NCI-H1048 (cell line): ENCODE measurements at places on chromosomes 16 and 17.

- DNase-seq, result no peak
Measured at GRCh38 chr16:23279721-23280153, 22.4 kb upstream of the SCNN1B start.

DNA sequence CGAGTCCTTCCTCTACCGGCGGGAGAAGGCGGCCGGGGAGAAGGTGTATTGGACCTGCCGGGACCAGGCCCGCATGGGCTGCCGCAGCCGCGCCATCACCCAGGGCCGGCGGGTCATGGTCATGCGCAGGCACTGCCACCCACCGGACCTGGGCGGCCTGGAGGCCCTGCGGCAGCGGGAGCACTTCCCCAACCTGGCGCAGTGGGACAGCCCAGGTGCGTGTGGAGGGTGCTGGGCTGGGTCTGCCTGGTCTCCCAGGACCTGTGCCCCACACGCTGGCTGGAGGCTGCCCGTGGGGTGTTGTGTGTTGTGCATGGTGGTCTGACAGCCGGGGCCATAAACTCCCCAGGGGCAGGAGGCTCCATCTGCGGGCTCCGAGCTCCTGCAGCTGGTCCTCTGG is 25.4 kb downstream of the FLYWCH1 start:
- DNase-seq, result no peak

DNA sequence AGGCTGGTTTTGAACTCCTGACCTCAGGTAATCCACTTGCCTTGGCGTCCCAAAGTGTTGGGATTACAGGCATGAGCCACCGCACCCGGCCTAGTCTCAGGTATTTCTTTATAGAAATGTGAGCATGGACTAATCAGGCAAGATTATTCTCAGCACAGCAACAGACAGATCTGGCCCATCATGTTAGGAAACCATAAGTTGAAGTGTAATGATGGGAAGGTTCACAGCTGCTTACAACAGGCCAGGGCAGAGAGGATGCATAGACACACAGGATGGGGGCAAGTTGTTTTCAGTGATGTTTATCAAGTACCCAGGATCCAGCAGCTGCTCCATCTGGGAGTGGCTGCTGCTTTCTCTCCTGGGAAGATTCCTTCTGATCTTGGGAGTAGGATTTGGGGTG is 16.6 kb upstream of the NOS2 start:
- DNase-seq, result no peak

DNA sequence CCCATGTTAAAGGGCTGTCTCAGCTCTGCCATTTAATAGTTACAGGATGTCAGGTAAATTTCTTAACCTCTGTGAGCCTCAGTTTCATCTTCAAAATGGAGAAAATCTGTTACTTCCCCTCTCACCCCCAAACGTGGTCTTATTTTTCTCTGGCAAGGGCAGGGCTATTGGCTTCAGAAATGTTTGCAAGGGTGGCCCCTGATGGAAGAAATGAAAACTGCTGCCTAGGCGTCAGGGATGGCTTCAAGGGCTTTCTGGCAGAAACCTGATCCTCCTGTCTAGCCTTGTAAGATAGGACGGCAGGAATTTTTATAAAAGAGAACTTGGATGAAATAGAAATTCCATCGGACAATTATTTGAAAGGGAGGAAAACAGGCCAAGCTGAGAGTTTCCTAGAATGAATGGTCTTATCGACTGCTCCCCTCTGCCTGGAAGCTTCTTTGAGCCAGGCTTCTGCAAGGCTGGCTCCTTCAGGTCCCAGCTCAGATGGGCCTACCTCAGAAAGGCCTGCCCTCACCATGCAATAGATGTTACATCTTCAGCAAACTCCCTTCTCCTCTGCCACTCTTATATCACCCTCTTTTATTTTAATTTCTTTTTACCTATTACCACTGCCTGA is 43.0 kb upstream of the TANGO6 start:
- DNase-seq, result no peak

DNA sequence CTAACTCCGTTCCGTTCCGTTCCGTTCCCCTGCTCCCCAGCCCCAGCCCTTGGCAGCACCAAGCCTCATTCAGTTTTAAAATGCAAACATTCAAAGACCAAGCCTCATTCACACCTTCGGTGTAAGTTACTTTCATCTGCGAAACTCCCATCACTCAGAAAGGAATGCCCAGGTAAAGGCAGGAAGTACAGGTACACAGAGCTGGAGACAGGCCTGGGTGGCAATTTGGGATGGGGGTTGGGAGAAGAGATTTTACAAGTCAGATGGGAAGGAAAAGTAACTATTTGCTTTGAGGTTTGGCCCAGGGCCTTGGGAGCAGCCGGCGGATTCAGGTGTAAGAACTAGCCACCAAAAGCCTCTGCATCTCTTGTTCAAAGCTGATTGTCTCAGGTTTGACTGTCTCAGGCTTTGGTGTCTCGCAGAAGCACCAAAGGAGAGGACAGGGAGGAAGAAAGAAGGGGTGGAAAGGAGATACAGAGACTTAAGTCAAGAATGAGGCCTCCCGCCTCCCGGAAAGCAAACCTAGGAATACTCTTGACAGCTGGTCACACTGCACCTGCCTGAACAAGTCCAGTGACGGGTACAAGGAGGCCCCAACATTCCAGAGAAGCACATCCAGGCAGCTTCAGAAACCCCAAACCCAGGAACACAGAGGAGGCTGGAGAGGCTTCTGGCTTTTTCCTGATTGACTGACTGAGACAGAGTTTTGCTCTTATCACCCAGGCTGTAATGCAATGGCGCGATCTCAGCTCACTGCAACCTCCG is 54.7 kb downstream of the NXN start:
- DNase-seq, result no peak

- no peak for DNase-seq
Measured at GRCh38 chr17:66790501-66791061, 44.3 kb upstream of the CACNG5 start.

DNA sequence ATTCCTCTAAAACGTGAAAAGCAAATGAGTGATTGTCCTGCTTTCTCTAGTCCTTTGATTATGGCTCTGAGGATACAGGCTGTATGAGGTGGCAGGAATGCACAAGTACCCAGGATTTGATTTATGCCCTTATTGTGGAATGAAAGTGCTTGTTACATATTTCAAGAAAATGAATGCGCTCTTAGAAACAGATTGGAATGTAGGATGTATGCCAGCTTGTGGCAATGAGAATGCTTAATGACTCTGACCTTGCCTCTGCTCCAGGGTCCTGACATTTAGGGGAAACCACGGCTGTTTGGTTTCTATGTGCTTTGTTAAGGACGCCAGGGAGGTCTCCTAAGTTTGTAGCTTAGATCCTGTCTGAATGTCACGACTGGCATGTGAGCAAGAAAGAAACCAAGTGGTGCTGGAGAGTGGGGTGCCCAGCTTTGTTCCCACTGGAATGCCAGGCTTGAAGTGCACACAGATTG is 22.0 kb downstream of the PRCD start:
- DNase-seq, result no peak

DNA sequence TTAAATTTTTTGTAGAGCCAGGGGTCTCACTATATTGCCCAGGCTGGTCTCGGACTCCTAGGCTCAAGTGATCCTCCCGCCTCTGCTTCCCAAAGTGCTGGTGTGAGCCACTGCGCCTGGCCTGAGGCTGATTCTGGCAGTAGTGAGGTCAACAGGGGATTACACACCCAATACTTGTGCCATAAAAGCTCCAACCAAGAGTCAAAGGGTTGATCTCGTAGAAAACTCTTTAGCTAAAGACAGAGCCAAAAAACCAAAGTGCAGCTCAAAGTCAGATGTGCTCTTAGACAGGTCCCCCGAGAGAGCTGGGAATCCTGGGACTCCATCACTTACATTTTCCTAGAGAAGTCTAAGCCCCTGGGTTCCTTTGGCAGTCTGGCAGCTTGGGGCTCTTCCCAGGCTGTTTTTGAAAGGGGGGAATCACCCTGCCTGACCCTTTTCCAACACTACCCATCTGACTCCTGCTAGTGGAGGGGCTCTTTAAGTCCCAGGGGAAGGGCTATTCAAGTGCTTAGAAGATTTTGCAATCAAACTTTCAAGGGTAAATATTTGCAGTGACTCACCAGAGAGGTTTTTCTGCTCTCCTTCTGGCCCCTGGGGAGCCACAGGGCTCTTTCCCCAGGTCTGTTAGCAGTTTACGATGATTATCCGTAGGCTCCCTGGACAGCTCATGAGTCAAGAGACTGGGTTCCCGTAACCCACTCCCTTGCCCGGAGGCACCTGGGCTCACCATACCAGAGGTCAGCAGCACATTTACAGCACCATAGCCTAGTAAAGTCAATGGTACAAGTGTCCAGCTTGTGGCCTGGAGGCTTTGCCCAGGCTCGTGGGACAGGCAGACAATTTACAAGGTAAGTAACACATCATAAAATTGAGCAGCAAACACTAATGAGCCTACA is 408.7 kb downstream of the SLC39A11 start:
- no peak for DNase-seq

DNA sequence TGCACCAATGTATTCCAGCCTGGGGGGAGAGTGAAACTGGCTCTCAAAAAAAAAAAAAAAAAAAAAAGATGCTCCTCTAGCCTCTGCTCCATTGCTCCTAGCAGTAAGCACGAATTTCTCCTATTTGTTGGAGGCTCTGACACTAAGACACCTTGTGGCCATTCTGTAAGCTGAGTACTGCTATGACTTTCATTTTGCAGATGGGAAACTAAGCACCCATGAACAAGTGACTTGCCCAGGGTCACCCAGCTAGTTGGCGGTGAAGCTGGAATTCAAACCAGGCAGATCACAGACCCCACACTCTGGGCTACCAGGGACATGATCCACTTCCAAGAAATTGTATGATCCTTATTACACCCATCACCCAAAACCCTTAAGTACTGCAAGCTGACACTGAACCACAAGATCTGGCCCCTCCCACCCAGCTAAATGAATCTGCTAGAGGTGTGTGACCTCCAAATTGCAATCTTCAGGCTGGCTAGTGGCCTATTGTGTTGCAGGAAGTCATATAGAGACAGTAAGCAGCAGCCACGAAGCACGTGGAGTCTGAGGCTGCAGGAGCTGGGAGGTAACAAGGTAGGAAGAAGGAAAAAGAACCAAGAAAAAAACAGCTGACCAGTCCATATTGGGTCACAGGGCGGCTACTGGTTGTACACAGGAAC is 209.4 kb downstream of the XYLT1 start:
- no peak for DNase-seq

DNA sequence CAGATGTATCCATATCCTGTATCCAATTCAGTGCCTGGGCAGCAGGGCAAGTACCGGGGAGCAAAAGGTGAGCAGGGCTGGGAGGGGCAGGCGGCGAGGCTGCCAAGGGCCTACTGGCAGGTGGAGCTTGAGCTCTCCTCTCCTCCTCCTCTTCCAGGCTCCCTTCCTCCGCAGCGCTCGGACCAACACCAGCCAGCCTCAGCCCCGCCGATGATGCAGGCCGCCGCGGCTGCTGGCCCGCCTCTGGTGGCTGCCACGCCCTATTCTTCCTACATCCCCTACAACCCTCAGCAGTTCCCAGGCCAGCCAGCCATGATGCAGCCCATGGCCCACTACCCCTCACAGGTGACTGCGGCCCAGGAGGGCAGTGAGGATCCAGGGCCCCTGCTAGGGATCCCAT is 11.6 kb downstream of the ATXN2L start:
- no peak for DNase-seq

DNA sequence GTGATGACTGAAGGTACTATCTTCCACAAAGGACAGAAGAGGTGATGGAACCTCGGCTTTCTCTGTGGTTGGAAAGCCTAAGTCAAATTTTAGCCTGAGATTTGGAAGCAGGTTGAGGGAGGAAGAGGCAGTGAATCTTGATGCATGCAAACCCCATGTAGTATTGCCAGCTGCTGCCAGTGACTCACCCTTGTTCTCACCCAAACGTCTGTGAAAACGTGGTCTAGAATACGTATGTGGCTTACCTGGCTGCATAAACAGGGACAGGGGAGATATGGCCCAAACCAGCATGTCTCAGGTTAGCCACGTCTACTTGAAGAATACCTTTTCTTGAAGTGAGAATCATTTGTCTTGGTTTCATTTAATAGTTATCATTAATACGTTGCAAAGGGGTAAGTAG is 438.0 kb upstream of the MAF start:
- DNase-seq, result no peak

GRCh38 chr16:67349172-67349571 is 22.6 kb downstream of the LRRC36 start:
- DNase-seq, result no peak

DNA sequence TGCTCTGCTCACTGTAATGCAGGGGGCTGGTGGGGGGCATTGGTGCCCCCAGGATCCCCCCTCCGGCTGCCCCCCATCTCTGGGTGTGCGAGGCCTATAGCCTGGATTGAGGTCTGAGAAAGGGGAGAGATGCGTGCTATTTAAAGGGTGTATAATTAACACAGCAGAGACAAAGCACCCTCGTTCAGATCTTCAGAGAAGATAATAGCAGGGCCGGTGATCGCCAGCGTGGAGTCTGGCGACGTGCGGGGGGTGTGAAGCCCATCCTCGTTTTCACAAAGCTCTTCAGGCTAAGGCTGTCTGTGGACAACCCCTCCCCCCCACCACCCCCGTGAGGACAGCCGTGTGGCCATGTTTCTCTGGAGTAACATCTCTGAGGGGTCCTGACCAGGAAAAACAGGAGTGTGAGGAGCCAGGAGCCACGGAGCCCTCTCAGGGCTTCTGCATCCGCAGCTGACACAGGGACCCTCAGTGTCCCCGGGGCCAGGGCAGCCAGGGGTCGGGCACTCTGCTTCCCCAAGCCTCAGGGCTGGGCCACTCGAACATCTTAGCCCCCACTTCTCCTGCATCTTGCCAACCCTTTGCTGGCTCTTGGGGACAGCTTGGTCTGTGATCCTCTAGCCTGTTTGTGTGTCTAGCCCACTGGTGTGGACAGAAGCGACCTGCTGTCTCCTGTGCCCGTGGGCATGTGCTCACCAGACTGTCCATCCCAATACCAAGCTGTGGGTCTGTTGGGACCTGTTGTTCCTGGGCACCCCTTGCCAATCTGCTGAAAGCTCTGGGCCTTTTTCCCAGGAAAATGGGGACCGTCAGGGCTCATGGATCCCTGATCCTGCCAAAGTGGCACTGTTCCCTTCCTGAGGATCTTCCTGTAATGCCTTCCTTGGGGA is 58.9 kb downstream of the BAIAP2 start:
- DNase-seq, result no peak

- DNase-seq, result no peak
Measured at GRCh38 chr17:73030995-73031394, 61.5 kb downstream of the SLC39A11 start.

- no peak for DNase-seq
Measured at GRCh38 chr17:14557480-14557879, 256.6 kb downstream of the HS3ST3B1 start.

GRCh38 chr17:47869114-47869513 is 18.2 kb upstream of the SP6 start:
- DNase-seq, result no peak

DNA sequence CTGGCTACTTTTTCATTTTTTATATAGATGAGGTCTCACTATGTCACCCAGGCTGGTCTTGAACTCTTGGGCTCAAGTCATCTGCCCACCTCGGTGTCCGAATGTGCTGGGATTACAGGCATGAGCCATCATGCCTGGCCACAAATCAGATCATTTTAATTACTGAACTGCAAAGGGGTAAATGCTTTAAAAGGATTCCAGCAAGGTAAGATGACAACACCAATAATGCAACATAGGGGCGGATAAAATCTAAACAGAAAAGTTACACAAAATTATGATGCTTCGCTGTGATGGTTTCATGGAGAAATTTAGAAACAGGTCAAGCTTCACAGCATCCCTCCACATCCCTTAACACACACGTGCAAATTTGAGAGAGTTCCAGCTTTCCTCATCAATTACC is 32.3 kb downstream of the AXIN1 start:
- no peak for DNase-seq

GRCh38 chr16:19691161-19691711 is 26.8 kb downstream of the KNOP1 start:
- DNase-seq, result no peak
